Stimulated activated CD4-positive, alpha-beta T cell treated with anti-CD3 and anti-CD28 coated beads, TNF-alpha, amount 100 ng/mL, for 1 hour (primary cell): ENCODE measurements at places on chromosomes 11 and 22.

DNA sequence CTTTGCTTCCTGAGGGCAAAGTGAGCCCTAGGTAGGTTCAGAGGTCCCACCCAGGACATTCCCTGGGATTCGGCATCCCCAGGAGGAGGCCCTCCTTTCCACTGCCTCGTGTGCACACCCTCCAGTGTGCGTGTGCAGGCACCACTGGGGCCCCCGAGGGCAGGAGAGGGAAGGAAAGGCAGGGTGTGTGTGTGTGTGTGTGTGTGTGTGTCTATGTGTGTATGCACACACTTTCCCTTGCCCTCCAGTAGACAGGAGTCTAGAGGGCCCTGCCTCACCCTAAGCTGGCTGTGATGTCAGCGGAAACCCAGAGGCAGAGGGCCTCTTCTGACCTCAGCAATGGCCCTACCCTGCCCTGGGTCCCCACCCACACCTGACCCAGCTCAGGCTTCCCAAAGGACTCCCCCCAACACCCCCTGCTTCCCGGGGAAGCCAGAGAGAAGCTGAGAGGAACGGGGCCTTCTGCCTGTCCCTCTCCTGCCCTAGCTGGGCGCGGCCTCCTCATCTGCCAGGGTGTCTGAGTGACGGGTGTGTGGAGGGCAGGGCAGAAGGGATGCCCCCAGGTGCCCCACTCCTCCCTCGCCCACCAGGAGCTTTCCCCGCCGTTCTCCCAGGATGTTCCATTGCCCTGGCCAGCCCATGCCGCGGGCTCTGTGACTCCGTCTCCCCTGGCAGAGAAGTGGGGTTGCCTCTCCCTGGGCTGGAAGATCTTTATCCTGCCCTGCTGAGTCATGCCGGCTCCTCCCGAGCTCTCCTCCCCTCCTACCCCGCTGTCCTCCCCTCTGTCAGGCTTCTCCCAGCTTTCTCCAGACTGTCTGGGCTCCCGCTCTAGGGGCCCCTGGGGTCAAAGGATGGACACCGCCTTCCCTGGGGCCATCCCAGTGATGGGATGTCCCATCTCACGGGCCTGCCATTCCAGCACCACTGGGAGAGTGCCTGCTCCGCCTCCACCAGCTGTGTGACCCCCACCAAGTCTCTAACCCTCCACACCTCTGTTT lies 6.0 kb upstream of the CLCF1 start:
- no peak for DNase-seq

- DNase-seq = no peak
These were observed 4.3 kb downstream of the RTN4RL2 start for GRCh38 chr11:57464539-57465181.

GRCh38 chr22:30459181-30460052 lies 12.4 kb downstream of the SEC14L3 start:
- no peak for DNase-seq

- DNase-seq = no peak
These were observed 761.5 kb downstream of the NTM start for GRCh38 chr11:132131961-132132360.

- DNase-seq = no peak
These were observed 50.6 kb downstream of the LDLRAD3 start for GRCh38 chr11:35994421-35994820.

DNA sequence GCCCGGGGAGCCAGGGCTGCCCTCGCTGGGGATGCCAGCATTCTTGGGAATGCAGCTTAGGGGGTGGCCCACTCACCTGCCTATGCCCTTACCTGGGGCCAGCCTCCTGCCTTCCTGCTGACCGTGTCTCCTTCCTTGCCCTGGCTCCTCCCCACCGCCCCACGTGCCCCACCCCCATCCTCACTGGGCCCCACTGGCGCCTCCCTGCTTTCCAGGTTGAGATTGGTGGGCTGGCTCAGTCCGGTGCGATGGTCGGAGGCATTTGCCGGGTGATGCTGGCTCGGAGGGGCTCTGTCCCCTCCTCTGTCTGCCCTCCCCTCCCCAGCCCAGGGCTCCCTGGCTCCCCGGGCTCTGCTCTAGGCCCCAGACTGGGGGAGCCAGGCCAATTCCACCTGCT lies 34.1 kb upstream of the GRAMD4 start:
- DNase-seq = no peak

DNA sequence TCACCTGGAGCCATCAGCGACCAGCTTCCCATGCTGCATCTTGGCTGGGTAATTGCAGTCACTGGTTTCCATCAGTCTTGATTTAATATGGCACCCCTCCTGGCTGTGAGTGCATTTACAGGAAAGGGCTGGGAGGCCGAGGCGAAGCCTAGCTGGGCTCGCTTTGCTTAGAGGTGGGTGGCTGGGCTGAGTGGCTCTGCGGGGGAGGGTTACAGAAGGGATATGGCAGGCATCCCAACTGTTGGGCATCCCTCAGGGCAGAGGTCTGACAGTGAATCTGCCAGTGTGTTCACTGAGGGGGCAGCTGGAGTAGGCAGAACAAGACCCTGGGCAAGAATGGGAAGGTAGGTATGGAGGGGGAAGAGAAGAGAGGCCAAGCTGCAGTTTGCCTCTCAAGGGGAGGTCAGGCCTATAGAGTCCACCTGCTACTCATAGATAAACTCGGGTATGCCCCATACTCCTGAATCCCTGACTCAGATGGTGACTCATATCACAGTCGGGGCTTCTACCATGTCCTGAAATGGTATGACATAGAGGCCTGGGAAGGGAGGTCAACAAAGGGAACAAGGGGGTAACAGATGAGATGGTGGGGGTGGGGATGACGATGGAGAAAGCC lies 77.5 kb upstream of the PHOX2A start:
- no peak for DNase-seq

DNA sequence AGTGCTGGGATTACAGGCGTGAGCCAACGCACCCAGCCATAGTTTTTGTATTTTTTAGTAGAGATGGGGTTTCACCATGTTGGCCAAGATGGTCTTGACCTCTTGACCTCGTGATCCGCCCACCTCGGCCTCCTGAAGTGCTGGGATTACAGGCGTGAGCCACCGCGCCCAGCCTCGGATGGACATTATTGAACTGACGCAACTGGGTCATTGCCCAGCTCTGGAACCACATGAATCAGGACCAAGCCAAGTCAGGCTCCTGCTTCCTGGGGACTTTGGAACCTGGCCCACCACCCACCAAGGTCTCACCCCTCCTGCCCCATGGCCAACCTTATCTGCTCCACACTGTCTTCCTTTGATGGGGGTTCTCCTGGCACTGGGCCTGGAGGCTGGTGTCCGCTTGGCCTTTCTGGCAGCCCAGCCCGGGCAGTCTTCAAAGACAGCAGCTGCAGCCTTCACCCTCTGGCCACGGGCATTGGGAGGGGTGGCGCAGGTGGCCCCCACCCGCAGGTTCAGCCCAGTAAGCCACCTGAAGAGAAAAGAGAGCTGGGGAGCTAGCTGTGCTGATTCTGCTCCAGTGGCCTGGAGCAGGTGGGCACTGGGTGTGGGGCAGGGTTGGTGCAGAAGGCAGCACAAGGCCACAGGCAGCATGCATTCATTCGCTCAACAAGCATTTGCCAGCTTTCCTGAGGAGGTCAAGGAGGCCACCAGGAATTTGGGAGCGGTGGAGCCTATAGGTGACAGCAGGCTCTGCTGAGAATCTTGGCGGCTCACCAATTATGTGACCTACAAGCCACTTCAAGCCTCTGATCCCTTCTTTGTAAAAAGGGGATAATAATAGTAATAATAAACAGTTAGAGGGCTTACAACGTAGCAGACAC lies 5.7 kb downstream of the CHADL start:
- DNase-seq = no peak

DNA sequence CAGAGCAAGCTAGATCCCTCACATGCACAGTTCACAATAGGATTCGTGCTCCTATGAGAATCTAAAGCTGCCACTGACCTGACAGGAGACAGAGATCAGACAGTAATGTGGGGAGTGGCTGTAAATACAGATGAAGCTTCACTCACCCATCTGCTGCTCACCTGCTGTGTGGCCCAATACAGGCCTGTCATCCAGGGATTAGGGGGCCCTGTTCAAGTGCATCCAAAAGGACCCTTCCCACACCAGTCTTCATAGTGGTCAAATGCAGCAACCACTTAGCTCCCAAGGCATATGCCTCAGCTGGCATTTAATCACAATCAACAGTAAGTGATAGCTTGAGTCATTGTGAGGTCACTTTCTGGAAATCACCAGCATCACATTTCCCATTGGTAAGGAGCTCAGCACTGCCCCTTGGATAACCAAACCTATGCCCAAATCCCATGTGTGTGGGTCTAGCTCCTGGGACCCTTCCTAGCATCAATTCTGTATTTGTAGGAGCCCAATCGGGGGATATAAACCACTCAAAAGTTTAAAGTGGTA lies 65.6 kb downstream of the OR4C45 start:
- DNase-seq = no peak

DNA sequence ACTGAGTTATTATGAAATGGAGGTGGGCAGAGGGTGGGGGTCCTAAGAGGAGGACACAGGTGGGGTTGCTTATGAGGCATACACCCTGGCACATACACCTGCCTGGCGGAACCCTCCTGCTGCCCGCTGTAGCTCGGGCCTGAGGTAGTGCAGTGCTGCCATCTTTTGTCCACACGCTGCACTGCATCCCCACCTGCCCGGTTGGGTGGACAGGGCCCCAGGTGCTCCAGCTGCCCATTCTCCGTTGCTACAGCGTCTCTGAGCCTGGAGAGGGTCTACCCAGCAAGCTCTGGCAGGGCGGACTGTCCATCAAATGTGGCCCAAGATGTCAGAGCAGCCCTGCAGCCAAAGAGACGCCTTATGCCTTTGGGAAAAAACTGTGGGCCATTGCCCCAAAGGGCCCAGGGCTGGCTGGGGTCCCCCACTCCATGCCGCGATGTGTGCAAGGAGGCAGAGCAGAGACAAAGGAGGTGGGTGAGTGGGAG lies 131.2 kb downstream of the BUD13 start:
- DNase-seq = no peak

DNA sequence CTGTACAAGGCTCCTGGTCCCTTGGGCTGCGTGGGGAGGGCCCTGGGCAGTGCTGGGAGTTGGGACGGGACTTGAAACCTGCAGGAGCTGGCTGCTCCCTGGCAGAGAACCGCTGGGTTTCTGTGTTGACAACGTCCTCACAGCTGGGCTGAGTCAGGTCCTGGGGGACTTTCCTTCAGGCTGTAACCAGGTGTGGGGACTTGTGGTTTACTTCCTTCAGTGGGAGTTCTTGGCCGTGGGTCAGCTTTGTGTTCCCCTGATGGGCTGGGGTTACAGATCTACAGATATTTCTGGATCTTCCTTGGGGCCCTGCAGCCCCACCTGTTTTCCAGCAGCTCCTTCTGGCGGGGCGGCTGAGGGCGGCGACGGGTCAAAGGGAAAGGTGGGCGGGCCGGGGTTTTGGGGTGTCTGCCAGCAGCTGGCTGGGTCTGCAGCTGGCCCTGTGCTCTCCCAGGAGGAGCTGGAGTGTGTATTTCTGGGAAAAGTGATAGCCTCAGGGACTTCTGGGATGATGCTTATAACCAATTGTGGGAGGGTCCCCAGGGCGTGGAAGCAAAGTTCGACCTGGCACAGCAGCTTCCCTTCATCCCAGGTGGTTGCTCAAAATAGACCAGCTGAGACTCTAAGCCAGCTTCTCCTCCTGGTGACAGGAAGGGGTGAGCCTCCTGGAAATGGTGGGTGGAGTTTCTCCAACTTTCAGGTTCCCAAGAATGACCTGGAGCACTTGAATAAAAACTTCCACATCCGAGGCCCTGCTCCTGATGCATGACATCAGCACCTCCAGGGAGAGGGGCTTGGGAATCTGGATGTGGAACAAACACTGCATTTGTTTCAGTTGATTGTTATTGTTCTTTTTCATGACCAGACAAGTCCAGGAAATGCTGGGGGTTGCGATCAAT lies 19.1 kb downstream of the ST14 start:
- no peak for DNase-seq

- no peak for DNase-seq
These were observed 274.5 kb upstream of the B3GAT1 start for GRCh38 chr11:134686460-134687061.

GRCh38 chr11:73425108-73425507 lies 48.9 kb downstream of the RELT start:
- no peak for DNase-seq

DNA sequence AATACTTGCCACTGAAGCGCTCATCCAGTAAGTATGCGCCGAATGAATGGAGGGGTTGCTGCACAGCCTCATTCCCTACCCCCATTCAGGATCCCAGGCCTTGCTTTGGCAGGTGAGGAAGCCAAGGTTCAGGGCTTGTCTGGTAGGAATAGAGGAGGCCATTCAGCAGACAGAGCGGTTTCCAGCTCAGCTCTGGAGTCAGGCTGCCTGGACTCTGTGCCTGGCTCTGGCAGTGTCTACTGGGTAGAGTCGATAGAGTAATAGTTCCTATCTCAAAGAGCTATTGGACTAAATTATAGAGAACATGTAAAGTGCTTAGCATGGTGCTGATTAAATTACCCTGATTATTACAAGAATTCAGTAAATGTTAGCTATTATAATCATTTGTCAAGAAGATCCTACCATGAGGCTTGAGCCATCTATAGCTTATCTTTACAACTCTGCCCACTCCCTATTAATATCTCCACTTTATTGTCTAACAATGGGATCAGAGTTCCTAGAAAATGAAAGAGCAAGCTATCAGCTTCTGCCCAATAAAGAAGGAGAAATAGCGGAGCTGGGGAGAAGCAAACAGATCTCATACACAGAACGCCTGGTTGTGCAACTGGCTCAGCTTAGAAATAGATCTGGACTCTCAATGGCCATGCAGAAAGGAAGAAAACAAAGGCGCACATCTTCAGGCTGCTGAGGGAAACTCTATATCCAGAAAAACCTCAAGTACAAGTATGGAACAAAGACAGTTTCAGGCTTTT lies 6.6 kb upstream of the SNX32 start:
- no peak for DNase-seq

- DNase-seq = no peak
These were observed 66.8 kb downstream of the RTL6 start for GRCh38 chr22:44431256-44431655.

- no peak for DNase-seq
These were observed 108.7 kb upstream of the E2F8 start for GRCh38 chr11:19349340-19350025.

DNA sequence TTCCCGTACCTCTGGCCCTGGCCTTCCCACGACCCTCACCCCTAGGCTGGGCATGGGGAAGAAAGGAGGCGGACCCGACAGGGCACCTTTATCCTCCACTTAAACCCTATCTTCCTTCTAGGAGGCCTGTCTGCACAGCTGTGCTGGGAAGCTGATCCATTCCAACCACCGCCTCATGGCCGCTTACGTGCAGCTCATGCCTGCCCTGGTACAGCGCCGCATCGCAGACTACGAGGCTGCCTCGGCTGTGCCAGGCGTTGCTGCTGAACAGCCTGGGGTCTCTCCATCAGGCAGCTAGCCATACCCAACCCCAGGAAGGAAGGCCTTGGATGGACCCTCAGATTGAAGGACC lies 599 bp downstream of the TIMM10B start:
- no peak for DNase-seq

DNA sequence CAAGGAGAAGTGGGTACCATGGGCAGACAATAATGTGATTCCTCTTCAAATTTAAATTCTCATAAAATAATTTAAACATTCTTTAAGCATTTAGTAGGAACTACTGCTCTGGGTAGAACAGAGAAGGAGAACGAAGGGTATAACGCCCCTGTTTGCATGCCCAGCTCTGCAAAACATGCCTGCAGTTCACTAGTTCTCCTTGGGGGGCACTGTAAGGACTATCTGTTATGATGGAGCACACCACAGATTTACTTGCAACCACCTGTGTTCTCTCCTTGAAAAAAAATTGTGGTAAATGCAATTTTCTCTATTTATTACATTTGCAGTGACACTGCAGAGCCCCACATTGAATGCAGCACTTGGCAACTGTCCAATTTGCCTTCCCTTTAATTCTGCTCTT lies 100.3 kb downstream of the GUCY1A2 start:
- no peak for DNase-seq
